ENCODE measurements at places on chromosomes 5 and 9. TPM values are rescaled to one million over a fixed set of nuclear protein-coding genes. Genes with fewer than 3 reads are reported as not detected.
A peak's percentile ranks its signal among the peaks of the same experiment; 100 is the strongest.

Gene TMEM252
- not detected for total RNA-seq

DNA sequence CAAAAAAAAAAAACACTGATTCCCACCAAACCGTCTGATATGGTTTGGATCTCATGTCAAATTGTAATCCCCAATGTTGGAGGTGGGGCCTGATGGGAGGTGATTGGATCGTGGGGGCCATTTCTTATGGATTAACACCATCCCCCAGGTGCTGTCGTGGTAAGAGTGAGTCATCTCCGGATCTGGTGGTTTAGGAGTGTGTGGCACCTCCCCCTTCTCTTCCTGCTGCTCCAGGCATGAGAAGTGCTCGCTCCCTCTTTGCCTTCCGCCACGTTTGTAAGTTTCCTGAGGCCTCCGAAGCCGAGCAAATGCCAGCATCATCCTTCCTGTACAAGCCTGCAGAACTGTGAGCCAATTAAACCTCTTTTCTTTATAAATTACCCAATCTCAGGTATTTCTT is 45.2 kb downstream of the HSD17B3 start:
- H3K36me3 ChIP-seq: no peaks in the 10 kb centered on the region
- H3K4me3 ChIP-seq: no peak overlapping the region
- H3K27me3 ChIP-seq: peaks cover 6% of the 10 kb centered on the region
- no peak for DNase-seq
- H3K4me1 ChIP-seq: no peaks in the 10 kb centered on the region

- no peaks in the 10 kb centered on the region for H3K27me3 ChIP-seq
- DNase-seq: no peak
- no peak overlapping the region for H3K27ac ChIP-seq
- no peaks in the 10 kb centered on the region for H3K36me3 ChIP-seq
Measured at GRCh38 chr9:78879324-78880100, 582.6 kb downstream of the PSAT1 start.

DNA sequence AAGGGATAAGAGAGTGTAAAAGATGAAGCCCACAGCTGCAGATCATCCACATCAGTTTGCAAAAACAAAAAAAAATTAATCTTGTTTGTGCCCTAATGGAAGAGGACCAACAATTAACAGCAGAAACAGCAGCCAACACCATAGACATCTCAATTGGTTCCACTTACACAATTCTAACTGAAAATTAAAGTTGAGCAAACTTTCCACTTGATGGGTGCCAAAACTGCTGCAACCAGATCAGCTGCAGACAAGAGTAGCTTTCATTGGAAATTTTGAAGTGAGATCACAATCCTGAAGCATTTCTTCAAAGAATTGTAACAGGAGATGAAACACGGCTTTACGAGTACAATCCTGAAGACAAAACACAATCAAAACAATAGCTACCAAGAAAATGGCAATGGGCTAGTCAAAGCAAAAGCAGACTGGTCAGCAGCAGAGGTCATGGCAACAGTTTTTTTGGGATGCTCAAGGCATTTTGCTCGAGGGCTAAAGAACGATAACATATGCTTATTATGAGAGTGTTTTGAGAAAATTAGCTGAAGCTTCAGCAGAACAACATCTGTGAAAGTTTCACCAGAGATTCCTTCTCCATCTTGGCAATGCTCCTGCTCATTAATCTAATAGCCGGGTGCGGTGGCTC is 4.1 kb upstream of the RBM27 start:
- H3K27me3 ChIP-seq: no peaks in the 10 kb centered on the region
- no peak overlapping the region for H3K4me3 ChIP-seq
- H3K36me3 ChIP-seq: no peaks in the 10 kb centered on the region
- no peaks in the 10 kb centered on the region for H3K4me1 ChIP-seq
- no peak for DNase-seq

Gene PLAC8L1
- not detected for total RNA-seq

GRCh38 chr9:114140401-114140800 is 14.9 kb upstream of the COL27A1 start:
- no peaks in the 10 kb centered on the region for H3K36me3 ChIP-seq
- DNase-seq: no peak

- H3K36me3 ChIP-seq: no peaks in the 10 kb centered on the region
- H3K27ac ChIP-seq: no peak overlapping the region
- H3K27me3 ChIP-seq: no peaks in the 10 kb centered on the region
- no peak overlapping the region for H3K4me3 ChIP-seq
- no peak for DNase-seq
Measured at GRCh38 chr9:4814913-4815312, 22.2 kb downstream of the RCL1 start.

DNA sequence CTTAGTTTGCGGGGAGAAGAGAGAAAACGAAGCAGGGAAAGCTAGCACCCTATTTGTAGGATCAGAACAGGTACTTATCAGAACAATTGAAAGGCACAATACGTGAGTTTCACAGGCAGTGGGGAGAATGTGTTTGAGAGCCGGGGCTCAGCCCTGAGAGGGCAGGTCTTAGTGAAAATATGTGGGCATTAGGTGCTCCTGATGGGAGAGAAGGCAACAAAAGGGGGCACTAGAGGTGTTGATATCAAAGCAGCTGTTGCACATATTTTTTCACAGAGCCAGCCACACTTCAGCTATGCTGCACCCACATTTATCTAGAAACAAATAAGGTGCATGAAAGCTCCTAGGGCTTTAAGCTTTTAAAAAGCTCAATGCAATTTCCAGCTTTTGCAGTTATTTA is 99.7 kb upstream of the MAN2A1 start:
- no peaks in the 10 kb centered on the region for H3K4me1 ChIP-seq
- no peak overlapping the region for H3K27ac ChIP-seq
- no peaks in the 10 kb centered on the region for H3K27me3 ChIP-seq
- DNase-seq: no peak

DNA sequence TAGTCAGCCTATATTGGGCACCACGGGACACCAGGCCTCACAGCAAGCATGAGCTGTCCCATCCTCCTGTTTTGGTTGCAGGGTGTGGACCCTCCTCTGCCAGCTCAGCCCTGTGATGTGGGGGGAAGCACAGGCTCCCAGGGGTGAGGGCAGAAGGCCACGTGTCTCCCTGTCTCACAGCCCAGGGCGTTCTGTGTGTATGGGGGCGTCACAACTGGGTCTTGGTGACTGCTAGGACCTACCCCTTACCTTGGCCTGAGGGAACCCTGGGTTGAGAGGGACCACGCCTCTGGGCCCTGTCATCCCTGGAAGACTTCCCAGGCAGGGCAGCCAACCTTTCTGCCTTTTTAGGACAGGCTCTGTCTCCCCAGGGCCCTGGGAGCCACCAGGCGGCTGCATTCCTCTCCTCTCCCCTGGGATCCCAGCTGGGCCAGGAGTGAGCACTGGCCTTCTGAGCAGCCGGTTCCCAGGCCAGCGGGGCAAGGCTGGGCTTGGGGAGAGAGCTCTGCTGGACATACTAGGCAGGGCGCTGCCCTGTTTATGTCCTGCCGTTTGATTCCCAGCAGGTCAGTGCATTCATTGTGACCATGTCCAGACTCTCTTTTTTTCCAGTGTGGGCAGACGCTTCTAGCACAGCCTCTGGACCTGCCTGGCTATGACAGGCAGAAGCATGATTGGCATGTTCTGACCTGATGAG is 97.4 kb downstream of the DAB2IP start:
- H3K4me3 ChIP-seq: no peak overlapping the region
- peak overlapping the region; percentile 91 for H3K27ac ChIP-seq
- H3K36me3 ChIP-seq: no peaks in the 10 kb centered on the region
- peaks cover 58% of the 10 kb centered on the region for H3K4me1 ChIP-seq
- H3K27me3 ChIP-seq: no peaks in the 10 kb centered on the region

- H3K4me1 ChIP-seq: no peaks in the 10 kb centered on the region
- H3K27me3 ChIP-seq: no peaks in the 10 kb centered on the region
- peaks cover 8% of the 10 kb centered on the region for H3K36me3 ChIP-seq
- H3K27ac ChIP-seq: no peak overlapping the region
- no peak overlapping the region for H3K4me3 ChIP-seq
Measured at GRCh38 chr9:134036130-134036529, 10.8 kb downstream of the BRD3OS start.

DNA sequence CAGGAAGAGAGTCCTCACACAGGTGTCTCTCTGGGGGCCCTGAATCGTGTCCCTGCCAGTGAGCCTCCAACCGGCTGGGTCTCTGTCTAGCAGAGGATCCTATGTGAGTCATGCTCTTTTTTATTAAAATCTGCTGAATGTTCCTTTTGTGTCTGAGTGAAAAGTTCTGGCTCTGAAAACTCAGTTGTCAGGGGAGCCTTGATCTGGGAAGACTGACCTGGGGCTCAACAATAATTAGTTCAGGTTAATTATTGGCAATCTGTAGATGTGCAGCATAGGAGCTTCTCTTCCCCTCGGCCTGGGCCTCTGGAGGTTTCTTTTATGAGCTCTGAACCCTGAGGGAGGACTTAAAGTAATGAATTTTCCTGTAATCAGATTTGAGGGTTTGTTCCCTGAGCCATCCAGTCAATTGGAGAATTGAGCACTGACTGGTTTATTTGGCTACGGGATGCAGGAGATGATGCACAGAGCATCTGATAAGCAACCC is 45.2 kb downstream of the ALG2 start:
- H3K36me3 ChIP-seq: no peaks in the 10 kb centered on the region
- H3K27ac ChIP-seq: peak overlapping the region; percentile 3
- H3K4me3 ChIP-seq: no peak overlapping the region
- no peaks in the 10 kb centered on the region for H3K4me1 ChIP-seq

DNA sequence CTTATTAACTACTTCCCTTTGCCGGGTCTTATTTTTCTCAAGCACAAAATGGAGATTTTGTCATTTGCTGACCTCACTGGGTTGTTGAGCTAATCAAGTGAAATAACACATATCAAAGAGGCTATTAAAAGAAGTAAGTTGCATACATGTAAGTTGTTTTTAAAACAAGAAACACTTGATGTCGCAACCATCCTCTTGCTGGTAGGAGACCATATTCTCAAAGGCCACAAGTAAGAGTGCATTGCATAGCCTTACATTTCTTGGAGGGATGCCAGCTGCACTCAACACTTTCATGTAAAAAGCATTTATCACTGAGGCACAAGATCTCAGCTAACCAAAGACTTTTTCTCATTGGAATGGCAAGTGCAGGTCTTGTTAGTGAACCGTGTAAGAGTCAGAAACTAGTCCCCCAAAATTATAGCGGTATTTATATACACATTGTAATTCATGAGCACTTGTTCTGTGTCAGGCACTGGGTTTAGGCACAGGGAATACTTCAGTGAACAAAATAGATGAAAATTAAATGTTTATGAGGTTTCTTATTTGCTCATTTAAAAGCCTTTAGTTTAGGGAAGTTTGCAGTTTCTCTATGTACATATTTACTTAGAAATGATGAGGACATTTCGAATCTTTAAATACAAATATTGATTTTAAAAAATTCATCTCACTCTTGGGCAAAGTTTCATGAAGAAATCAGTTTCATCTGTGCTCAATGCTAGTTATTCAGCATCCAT is 72.0 kb downstream of the ZFAND5 start:
- H3K27ac ChIP-seq: no peak overlapping the region
- no peaks in the 10 kb centered on the region for H3K27me3 ChIP-seq
- no peaks in the 10 kb centered on the region for H3K4me1 ChIP-seq
- no peak overlapping the region for H3K4me3 ChIP-seq
- DNase-seq: no peak

Gene FOXD4L3
- total RNA-seq: not detected

DNA sequence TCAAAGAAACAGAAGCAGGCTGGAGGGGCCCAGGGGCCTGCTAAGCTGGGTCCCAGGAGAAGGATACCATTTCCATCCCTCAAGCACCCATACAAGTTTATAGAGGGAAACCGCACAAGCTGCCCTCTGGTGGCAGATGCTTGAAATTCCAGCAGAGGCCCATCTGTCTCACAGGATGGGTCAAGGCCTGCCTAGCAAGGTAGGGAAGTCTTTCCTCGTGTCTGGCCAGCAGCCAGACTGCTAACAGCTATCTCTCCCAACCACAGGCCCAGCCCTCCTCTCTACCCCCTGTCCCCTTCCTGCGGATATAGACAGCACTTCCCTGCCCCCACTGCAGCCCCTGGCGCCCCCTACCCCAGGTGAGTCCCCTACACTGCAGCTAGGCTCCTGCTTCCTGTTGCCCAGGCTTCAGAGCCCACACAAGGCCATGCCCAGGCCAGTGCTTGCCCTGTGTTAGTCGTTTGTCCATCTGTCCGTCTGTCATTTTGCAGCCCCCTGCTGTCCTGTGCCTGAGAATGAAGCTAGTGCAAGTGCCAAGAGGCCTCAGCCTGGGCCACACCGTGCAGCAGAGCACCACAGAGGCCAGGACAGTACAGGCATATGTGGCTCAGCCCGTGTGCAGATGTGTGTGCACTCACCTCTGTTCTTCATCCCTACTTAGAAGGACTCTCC is 26.2 kb downstream of the TCF7 start:
- H3K4me3 ChIP-seq: no peak overlapping the region
- DNase-seq: peak; percentile 71
- H3K27ac ChIP-seq: no peak overlapping the region
- no peaks in the 10 kb centered on the region for H3K27me3 ChIP-seq

Gene GABRA1
- not detected for total RNA-seq

GRCh38 chr5:6544561-6544935 is 88.3 kb downstream of the NSUN2 start:
- no peak for DNase-seq
- H3K27ac ChIP-seq: no peak overlapping the region
- H3K4me1 ChIP-seq: no peaks in the 10 kb centered on the region

Gene MIGA2
- total RNA-seq: 28.8 TPM

DNA sequence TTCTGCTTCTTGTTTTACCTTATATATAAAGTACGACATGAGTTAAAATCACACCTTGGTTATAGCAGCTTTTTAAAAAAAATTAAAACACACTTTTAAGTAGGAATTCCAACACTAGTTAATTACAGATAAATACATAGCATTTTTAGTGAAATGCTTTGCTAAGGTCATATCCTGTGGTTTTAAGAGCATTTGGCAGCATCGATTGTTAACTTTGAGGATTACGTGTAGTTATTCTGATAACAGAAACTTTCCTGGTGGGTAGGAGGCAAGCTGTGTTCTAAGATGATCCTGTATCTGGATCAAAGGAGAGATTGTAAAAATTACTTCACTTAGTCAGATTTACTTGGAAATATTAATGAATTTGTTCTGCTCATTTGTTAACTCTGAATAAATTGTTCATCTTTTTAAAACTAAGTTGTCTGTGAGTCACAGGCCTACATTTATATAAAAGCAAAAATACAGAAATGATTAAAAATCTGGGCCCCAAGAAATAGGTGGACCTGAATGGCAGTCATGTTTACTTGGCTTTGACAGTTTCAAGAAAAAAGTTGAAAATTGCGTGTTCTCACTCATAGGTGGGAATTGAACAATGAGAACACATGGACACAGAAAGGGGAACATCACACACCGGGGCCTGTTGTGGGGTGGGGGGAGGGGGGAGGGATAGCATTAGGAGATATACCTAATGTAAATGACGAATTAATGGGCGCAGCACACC is 58.3 kb downstream of the TRIO start:
- no peak overlapping the region for H3K27ac ChIP-seq
- DNase-seq: no peak
- H3K27me3 ChIP-seq: no peaks in the 10 kb centered on the region
- H3K36me3 ChIP-seq: no peaks in the 10 kb centered on the region
- peaks cover 5% of the 10 kb centered on the region for H3K4me1 ChIP-seq

DNA sequence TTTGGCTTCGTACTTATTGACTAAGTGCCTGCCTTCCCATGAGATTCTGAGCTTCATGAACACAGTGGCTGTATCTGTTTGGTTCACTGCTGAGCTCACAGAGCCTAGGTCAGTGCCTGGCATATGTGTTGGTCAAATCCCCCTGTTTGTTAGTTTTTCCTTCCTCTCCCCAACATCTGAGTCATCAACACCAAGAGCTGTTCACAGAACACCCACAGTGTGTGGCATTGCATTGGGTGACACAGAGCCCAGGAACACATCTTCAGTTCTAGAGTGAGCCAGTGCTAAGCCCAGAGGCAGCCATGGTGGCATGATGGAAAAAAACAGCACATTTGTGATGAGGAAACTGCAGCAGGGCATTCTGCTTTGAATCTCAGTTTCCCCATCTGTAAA is 294.6 kb downstream of the SEC61B start:
- H3K27me3 ChIP-seq: no peaks in the 10 kb centered on the region
- H3K4me3 ChIP-seq: no peak overlapping the region
- H3K4me1 ChIP-seq: no peaks in the 10 kb centered on the region
- no peak overlapping the region for H3K27ac ChIP-seq
- H3K36me3 ChIP-seq: no peaks in the 10 kb centered on the region
- no peak for DNase-seq

Gene OR2S2
- total RNA-seq: not detected
